ENCODE measurements at places on chromosomes 7 and 10.

DNA sequence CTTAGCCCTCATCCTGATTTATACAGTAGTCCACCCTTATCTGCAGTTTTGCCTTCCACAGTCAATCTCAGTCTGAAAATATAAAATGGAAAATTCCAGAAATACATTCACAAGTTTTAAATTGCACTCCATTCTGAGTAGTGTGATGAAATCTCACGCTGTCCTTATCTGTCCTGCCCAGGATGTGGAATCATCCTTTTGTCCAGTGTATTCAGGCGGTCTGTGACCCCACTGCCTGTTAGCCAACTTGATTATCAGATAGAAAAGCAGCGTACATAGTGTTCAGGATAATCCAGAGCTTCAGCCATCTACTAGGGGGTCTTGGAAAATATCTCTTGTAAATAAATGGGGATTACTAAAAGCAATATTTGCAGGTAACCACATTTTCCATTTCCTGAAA, 146.3 kb downstream of the MALRD1 start:
- no peak for DNase-seq

GRCh38 chr7:122736183-122736582, 33.5 kb upstream of the RNF148 start:
- DNase-seq, result no peak

DNA sequence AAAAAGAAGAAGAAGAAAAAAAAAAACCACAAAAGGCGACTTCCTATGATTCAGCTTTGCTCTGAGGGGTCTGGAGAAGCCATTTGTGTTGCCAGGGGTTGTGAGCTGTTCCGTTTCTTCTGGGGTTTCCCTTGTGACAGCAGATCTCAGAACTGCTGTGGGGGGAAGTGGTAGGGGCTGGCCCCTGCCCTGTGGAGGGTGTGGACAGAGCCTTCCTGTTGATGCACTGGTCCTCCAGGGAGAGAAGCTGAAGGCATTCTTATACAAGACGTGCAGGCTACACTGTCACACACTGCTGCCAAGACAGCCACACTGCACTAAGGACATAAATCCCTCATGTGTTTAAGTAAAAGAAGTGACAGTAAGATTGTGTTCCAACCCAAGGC, 17.3 kb upstream of the CSGALNACT2 start:
- DNase-seq, result no peak

DNA sequence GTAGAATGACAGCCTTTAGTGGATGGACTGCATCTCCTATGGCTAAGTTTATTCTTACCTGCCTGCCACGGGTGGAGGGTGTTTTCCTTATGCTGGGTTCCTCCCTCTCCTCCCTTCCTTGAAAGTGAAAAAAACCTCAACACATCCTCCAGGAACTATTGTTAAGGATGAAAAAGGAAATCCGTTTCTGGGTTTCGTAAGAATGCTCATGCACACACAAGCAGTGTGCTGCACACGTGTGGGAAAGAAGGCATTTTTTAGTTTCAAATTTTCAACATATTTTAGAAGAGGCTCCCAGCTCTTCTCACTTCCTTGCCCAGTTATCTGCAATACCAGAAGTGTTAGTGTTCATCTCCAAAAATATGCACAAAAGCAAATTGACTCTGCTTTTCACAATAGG, 90.6 kb downstream of the FAM171A1 start:
- DNase-seq, result no peak

DNA sequence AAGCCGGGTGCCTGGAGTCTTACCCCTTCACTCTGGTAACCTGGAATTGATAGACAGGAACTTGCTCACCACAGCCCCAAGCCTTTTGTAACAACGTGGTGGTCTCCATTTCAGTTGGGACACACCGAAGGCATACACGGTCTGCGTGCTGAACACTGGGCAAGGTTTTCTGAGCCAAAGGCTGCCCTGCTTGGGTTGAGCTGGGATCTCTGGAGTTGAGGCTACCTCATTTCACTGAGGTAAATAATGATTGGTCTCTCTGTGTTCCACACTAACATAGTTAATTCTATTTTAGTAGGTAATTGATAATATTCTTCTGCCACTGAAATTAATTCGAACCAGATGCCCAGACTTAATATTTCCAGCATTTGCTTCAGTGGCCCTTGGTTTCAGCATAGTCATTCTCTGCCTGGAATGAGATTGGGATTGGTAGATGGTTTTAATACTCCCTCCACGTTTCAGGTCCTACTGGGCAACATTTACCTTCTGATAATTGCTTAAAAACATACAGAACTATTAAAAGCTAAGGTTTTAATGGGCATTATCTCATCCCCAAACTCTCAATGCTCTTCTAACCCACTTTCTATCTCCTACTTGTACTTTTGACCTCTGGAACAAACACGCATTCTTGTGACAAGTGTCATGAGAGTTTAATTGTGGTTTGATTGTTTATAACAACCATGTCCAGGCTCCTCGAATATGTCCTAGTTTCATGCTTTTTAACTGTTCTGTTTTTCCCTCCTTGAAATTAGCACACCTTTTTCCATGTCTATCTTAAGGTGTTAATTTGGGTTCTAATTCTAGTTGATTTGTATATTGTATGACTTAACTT, 202.3 kb upstream of the KLF6 start:
- no peak for DNase-seq

DNA sequence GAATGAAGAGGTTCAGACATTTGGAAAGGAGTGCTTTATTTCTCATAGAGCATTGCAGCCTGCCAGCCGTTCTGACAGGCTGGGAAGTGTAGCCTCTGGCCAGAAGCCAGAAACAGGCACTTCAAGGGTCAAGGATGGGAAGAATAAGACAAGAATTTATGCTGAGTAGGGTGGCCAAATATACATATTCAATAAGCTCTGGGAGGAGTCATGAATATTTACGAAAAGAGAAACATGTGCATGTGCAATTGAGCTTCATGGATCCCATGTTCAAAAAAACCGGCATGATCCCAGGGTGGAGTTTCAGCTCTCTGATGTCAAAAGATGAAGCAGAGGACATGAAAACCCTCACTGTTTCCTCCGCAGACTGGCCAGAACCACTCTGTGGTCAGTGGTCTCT, 32.9 kb downstream of the TLX1 start:
- DNase-seq, result no peak

- DNase-seq, result no peak
Measured at GRCh38 chr7:73329861-73330581, 2.1 kb downstream of the FKBP6 start.

DNA sequence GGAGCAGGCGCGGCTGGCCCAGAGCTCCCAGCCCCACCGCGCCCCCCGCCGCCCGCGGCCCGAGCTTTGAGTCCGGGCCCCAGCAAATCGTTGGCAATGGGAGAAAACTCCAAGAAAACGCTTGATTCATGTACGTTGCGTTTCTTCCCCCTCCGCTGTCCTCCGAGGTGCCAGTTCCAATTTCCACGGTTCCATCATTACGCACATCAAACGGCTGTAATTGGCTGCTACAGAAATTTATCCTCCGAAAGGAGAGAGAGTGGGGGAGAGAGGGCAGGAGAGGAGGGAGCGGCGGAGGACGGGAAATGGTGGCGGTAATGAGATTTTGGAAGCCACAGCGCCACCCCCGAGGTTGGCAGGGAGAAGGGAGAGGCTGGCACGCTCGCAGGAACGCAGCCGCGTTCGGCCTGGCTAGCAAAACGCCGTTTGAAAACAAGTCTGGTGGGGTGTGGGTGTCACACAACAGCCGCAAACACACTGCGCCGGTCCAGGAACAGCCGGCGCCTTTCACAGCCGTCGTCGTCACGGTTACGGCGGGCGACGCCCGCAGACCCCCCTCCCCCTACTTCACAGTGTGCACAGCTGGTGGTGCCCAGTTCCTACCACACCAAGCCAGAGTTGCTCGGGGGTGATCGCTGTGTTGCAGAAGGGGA, 57.5 kb downstream of the UNCX start:
- peak; percentile 46 for DNase-seq

- DNase-seq, result no peak
Measured at GRCh38 chr10:80532571-80532970, 5.1 kb upstream of the SH2D4B start.

GRCh38 chr7:149196151-149196704, 882 bp downstream of the ZNF282 start:
- peak; percentile 4 for DNase-seq

DNA sequence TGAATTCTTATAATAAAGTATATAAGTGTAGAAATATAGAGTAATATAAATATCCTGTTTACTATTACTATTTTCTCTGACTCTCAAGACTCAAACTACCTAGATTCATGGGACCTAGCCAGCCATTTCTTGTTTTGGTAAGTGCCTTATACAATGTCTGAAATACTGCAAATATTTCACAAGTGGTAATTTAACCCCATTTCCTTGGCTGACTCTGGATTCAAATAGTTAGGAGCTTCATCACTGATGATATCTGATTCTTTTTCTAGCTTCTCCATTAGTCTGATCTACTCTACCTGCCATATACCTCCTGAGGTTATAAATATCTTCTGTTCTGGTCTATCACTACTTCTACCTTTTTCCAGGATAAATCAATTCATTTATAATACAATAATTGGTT, 6.4 kb upstream of the RALA start:
- no peak for DNase-seq

DNA sequence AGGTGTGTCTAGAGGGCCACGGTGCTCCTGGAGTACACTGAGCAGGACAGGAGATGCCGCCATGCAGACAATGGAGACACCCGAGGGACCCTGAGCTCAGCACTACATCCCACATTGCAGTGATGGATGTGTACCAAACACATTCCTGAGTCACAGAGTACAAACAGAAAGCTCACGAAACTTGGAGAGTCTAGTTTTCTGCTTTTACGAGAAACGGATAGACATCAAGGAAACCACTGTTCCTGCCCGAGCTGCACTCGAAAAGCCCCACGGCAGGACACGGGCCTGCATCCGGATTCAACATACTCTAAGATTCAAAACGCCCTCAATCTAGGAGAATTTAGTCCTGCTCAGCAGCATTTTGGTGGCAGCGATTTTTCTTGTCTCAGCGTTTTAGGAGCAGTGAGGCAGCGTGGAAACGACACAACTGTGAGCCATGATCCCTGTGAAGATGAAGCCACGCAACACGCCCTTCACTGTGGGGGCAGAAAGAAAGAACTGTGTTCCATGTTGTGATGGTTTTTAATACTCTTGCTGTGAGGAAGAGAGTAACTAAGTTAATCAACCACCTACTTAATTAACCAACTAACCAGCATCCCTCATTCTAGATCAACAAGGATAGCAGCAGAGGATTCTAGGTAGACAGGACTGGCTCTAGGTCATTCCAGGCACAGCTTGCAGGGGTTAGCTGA, 3.2 kb downstream of the TNS3 start:
- DNase-seq, result no peak

- DNase-seq, result peak; percentile 69
Measured at GRCh38 chr7:3520206-3520605, 219.2 kb downstream of the SDK1 start.

DNA sequence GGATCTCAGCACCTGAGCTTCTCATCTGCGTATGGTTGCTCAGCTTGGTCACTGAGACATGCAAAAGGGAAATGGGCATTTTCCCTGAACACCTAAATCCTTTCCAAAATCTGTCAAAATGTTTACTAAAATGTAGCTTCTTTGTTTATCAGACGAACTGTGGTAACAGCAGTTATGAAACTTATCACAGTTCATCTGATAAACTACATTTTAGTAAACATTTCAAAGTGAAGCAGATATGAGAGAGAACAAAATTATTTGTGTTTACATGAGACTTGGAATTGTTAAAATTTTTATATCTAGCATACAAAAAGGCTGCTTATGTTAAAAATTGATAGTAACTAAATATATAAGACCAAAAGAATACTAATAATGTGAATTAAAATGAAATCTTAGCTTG, 573.4 kb upstream of the C7orf33 start:
- DNase-seq, result no peak

DNA sequence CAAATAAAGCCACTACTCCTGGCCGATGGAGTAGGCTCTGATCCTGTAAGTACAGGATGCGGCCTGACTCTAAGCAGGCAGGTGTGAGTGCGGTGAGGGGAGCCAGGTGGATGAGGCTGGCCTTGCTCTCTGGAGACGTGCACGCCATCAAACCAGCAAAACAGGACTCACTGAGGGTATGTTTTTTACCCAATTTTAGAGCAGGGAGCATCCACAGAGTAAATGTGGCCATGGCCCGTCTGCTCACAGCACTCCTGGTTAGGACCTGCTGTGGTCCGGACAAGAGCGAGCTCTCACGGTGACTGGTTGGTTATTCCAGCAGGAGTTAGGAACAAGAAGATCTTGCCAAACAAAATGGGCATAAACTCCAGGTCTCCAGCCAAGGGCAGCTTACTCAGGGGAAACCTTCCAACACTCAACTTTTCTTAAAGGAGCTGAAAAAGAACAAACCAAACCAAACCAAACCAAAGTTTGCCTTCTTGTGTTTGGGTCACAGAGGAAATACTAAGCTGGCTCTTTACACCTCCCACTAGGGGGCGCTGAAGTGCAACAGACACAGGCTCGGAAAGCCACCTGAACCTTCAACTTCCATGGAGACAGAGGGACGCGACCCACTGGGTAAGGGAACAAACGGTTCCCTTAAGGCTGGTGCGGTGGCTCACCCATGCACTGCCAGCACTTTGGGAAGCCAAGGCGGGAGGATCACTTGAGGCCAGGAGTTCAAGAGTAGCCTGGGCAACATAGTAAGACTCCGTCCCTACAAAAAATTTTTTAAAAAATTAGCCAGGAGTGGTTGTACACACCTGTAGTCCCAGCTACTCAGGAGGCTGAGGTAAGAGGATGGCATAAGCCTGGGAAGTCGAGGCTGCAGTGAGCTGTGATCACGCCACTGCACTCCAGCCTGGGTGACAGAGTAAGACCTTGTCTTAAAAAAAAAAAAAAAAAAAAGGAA, 122.4 kb downstream of the CLEC2L start:
- peak; percentile 83 for DNase-seq

- no peak for DNase-seq
Measured at GRCh38 chr7:94639384-94639783, 16.5 kb downstream of the SGCE start.

DNA sequence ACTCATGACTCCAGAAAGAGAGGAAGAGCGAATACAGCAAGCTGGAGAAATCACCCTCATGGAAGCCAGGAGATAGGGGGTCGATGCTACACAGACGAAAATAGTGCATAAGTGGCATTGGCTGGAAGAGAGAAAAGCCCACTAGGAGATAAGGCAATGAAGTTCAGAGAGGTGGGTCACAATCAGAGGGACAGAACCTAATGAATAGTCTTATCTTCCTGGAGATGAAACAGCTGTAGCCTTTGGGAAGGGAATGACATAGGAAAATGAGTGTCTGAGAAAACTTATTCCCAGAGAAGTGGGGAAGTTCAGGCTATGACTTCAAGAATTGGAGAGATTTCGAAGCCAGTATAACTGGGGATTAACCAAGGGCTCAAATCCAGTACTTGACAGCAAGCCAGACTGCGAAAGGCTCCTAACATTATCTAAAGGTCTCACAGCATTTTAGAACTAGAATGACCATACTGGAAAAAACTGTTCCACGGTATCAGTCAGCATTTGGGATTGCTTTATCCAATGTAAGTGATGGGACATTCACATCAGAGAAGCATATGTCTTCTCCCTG, 211.1 kb downstream of the ZNF365 start:
- no peak for DNase-seq

GRCh38 chr7:82035456-82035855, 265.6 kb upstream of the HGF start:
- DNase-seq, result no peak

GRCh38 chr7:33807779-33808482, 97.4 kb upstream of the BMPER start:
- no peak for DNase-seq
